ENCODE measurements at places on chromosomes 4 and X.

DNA sequence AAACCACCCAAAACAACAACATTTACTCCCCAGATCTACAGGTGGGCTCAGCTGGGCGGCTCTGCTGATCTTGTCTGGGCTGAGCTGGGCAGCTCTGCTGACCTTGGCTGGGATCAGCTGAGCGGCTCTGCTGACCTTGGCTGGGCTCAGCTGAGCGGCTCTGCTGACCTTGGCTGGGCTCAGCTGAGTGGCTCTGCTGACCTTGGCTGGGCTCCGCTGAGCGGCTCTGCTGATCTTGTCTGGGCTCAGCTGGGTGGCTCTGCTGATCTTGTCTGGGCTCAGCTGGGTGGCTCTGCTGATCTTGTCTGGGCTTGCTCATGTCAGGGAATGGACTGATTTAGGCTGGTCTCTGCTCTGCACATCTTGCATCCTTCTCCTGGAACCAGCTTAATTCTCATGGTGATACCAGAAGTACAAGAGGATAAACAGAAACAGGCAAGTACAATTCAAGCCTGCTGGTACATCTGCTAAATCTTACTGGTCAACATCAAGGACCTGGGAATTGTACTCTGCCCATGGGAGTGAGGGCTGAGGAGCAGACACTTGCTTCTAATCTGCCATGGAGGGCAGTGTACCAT lies 248.5 kb upstream of the PSAPL1 start:
- no peak for DNase-seq

DNA sequence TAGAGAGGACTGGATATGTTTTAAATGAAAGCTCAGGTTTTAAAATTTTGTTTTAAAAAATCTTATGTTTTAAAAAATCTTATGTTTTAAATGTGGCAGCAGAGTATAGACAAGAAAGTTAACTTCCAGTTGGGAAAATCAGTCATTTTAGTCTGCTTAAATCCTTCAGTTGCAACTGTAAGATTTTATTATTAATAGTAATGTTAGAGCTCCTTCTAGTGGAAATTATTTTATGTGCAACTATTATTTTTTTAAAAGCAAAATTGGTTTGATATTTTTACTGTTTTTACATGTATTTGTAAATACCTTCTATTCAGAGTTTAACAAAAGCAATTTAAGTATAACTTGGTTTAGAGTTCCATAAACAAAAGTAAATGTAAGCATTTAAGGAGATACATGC lies 8.5 kb upstream of the NUDT6 start:
- DNase-seq = no peak

- DNase-seq = no peak
Measured at GRCh38 chr4:8201321-8201781, 2.3 kb downstream of the SH3TC1 start.

DNA sequence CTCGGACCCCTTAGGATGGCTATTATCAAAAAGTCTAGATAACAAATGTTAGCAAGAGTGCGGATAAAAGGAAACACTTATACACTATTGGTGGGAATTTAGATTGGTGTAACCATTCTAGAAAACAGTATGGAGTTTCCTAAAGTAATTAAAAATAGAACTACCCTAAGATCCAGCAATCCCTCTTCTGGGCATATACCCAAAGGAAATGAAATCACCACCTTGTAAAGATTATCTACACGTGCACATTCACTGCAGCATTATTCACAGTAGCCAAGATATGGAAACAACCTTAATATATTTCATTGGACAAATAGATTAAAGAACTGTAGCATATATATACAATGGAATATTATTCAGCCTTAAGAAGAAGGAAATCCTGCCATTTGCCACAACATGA lies 462.4 kb downstream of the IQCM start:
- DNase-seq = no peak

GRCh38 chr4:93983140-93983539 lies 154.6 kb downstream of the ATOH1 start:
- no peak for DNase-seq

- no peak for DNase-seq
Measured at GRCh38 chr4:96194993-96195392, 355.1 kb downstream of the PDHA2 start.

GRCh38 chr4:89590128-89590527 lies 246.8 kb downstream of the SNCA start:
- no peak for DNase-seq

DNA sequence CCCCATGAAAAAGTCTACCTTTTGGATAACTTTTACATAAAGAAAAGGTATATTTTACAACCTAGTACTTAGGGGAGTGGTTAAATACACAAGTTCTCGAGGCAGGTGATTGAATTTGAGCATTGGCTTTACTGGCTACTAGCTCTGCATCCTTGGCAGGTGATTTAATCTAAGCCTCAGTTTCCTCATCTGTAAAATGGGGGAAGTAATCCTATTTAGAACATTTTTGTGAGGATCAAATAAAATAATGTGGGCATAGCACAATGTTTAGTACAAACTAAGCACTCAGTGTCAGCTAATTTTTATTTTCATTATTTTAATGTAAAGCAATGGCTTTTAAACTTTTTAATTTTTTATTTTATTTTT lies 102.9 kb downstream of the CEP135 start:
- DNase-seq = no peak

GRCh38 chr4:1783970-1784369 lies 9.1 kb upstream of the FGFR3 start:
- no peak for DNase-seq

GRCh38 chr4:1961563-1961962 lies 47.2 kb downstream of the NELFA start:
- DNase-seq = no peak
